NCI-H1417 (cell line): ENCODE measurements at places on chromosomes 6 and 20.

DNA sequence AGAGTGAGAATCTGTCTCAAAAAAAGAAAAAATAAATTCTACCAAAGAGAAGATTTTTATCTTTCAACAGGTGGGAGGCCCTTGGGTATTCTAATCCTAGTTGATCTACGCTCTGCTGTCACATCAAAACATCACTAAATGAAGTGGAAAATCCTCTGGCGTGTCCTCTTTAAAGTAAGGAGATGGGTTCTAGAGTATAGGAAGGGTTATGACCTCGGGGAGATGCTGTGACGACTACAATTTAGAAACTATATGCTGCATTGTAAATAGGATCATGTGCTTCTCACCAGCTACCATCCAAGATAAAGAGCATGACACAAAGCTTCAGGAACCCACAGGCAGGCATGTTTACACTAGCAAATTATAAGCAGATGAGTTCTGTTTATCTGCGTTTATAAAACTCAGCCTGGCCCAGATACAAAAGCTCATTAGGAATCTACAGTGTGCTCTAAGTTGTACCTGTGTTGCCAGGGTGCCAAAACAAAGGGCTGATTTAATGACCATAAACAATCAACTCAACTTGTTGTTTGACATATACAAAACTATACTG is 197.1 kb upstream of the PLN start:
- DNase-seq: no peak

DNA sequence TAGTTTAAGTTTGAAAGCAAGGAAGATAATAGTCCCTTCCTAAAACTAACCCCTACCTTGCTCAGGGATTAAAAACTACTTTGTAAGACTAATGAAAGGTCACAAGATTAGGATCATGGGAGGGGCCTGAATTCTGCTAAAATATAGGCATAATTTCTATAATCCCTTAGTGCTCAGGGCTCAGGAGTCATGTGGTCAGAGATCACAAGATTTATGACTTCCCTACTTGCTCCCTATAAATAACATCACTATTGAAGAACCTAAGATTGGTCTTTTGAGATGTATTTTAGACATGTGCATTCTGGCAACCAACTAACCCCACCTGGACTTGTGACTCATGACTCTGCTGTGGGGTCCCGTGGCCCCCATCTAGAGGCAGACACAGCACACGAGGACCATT is 81.1 kb downstream of the STMND1 start:
- no peak for DNase-seq

DNA sequence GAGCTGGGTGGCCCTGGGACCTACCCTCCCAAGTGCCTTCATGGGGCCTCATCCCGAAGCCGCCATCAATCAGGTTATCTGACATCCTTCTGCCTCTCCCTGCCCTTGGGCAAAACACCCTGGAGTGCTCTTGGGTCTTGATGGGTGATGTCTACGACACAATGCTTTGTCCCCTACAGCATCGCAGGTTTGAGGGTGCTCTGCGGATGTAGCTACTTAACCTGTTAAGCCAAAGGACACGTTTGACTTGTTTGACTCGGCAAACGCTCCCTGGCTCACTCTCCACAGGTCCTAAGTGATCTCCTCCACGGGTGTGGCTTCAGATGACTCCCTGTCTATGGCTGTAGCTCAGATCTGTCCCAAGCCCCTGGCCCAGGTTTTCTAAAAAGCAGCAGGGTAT is 35.6 kb downstream of the TBC1D7 start:
- DNase-seq: no peak

DNA sequence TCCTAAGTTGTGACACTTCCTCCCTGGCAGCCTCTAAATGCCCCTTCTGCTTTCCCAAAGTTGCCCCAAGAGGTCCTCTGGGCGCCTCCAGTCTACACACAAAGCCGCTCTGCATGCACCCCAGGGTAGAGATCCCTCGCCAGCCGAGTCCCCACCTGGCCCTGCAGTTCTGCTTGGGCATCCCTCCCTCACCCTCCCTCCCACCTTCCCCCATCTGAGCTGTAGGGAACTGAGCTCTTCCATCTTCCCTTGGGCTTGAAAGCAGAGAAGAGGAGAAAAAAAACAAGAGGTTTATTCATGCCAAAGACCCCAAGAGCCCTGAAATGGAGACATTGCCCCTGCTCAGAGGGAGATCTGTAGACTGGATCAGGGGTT is 5.7 kb upstream of the FGD2 start:
- DNase-seq: peak; percentile 40

GRCh38 chr6:63663147-63663955 is 27.7 kb downstream of the PHF3 start:
- no peak for DNase-seq

DNA sequence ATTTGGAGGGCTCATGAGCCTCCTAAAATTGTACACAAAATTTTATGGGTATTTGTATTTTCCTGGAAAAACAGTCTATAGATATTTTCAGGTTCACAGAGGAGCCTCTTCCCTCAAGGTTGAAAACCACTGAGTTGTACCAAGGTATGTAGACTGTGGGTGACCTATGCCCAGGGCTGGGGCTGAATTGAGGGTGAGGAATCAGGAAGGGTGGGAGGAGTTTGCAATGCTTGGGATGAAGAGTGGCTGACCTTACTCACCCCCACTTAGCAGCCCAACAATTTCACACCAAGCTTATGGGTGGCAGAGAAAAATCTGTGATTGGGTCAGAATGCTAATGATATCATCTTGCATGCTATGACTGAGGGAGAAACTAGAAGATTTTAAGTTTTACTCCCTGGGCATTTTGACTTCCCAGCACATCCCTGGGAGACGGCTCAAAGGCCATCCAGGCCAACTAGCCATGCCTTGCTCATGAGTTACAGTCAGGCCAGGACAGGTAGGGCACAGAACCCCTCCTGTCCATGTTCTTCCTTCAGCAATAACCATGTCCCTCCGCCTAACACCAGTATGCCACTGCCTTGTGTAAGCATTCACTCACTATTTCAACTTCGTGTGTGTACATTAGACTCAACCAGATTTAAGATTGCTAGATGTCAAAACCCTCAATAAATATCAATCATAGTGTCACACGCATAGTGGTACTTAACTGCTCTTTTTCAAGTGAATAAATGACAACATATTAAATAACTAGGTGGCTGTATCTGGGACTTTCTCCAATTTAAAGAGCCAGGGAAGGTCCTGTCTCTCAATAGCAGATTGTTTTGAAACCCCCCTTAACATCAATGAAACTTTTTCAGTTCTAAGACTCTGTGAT is 16.6 kb downstream of the ADTRP start:
- DNase-seq: no peak

DNA sequence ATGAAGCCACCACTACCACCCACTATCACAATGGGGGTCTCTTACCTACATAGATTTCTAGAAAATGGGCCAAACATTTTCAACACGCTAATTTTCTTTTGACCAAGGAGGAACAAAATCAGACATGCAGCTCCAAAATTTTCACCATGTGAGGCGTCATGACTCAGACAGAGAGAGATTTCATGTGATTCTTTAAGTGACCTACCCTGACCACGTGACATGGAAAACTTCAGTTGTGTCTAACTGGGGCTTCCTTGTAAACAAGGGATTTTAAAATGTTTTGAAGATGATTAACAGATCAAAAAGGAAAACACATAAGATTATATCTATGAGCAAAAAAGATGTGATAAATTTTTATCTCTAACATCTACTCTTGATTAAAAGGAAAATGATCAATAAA is 199.2 kb downstream of the TBXT start:
- DNase-seq: no peak

GRCh38 chr6:11008821-11009220 is 35.3 kb downstream of the ELOVL2 start:
- no peak for DNase-seq

DNA sequence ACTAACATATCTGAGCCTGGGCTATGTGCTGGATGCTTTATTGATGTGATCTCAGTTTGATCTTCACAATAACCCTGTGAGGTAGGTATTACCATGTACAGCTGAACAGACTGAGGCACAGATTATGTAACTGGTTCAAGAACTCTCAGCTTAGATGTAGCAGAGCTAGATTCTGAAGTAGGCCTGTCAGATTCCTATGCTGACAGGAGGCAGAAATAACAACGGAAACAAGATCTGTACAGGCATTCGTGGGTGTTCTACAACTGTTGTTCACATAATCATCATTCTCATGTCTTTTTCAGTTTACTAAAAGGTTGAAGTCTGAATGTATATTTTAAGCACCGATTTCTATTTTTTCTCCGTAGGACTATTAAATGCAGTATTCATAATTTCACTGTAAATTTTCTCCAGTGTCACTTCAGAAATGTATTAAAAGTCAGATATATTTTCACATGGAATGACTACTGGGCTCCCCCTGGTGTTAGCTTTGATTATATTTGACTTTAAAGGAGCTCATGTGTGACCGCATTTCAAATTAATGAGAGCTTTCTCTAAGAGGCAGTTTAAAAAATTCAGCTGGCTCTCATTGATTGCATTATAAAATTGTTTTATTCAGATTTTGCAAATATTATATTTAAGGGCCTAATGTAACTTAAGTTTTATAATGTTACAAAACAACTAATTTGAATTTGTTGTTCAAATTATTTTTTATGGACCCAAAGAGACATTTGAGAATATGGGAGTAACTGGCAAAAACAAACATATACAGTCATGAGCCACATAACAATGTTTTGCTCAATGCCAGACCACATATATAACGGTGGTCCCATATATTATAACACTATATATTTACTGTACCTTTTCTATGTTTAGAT is 36.4 kb upstream of the SLC17A4 start:
- DNase-seq: peak; percentile 74
